Skin of body (tissue), 3 donors: ENCODE measurements at places on chromosomes 6 and 20.

GRCh38 chr6:38021029-38021428, 201.5 kb downstream of the ZFAND3 start:
- DNase-seq, result no peak

DNA sequence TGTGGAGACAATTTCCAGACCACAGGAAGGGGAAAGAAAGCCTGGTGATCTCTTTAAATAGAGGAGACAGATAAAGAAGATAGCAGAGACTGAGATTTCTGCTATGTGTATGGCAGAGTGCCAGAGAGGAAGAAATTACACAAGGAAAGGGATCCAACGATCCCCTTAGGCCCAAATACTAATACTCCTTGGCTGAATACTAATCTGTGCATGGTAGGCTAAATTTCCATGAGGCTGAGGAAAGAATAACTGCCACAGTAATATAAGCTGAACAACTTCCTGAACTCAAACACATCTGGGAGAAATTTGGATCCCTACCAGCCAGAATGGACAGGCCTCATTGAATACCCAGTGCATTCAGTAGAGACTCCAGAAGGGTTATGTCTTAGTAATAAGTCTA, 83.3 kb upstream of the TNFAIP3 start:
- no peak for DNase-seq

GRCh38 chr6:113599444-113599843, 257.7 kb upstream of the MARCKS start:
- no peak for DNase-seq

DNA sequence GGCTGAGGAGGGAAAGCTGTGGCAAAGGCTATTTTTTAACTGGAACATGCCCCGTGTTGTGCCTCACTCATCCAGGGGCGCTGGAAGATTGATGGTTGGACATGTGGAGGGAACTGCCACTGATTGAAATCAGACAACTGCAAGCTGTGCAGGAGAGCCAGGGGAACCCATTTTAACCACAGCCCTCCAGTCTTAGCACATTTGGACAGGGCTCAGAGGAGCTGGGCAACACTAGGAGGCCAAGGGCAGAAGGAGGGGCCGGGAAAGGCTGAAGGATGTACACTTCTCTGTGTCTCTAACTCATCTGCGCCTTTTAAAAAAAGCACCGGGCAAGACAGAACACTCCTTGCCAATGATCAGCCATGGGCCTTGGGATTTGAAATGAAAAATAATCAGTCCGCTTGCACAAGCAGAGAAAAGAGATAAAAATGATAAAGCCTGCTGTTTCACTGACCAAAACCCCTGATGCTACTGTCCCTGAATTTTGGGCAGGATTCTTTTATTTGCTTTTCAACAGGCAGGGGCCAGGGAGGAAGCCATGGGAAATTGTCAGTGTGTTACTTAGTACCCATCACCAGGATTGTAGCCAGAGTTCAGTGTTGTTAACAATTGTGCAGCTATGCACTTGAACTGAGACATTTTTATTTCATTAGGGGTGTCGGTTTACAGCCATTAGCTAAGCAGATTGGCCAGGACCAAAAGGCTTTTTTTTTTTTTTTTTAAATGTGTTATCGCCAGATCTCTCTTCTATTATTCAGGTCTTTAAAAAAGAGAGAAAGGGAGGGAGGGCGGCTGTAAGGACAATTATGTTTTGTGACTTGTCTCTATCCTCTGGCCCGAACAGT, 109.3 kb upstream of the EYA4 start:
- DNase-seq, result no peak

GRCh38 chr6:139758209-139758611, 383.8 kb upstream of the CITED2 start:
- DNase-seq, result peak; percentile 72

DNA sequence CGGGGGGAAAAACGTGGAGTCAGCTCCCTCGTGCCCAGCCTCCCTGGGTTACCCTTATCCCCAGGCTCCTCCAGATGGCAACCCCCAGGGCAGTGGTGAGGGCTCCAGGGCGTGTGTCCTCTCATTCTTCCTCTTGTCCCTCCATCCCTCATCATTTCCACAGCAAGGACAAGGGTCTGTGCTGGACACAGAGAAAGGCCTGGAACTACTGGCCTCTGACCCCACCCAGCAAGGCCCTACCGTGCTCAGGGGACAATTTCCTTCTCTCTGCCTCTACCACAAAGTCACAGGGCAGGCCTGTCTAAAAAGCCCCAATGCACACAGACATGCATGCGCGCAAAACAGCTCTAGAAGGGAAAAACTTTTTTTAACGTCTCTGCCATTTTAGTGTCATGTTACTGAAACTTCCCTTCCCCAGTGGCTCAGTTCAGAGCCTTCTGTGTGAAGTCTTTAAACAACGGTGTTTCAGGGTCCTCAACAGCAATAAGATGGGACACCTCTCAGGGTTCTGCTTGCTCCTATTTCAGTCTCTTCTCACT, 1.1 kb upstream of the SLC35B2 start:
- DNase-seq, result no peak

- peak; percentile 16 for DNase-seq
Observed at GRCh38 chr6:13420269-13420668, 67.1 kb downstream of the GFOD1 start.

- DNase-seq, result no peak
Observed at GRCh38 chr6:122063761-122064160, 335.7 kb upstream of the HSF2 start.

- DNase-seq, result peak; percentile 31
Observed at GRCh38 chr6:105759946-105760345, 326.2 kb upstream of the PRDM1 start.

GRCh38 chr6:40856271-40856670, 182.8 kb downstream of the UNC5CL start:
- DNase-seq, result no peak

- DNase-seq, result no peak
Observed at GRCh38 chr6:75224303-75224926, 18.6 kb upstream of the COL12A1 start.

DNA sequence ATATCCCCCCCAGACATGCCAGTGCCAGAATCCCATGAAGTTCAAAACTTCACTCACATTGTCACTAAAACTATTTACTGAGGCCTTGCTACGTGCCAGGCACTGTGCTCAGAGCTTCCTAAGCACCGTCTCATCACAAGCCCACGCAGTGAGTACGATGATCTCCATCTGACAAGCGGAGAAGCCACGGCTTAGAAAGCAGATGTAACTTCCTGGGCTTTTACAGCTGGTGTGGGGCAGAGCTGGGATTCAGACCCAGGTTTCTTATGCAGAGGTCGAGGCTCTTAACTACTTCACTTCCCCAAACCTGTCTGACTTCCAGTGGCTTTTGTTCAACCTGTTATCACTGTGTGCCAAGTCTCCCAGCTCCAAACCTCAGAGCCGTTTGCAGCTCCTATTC, 8.3 kb downstream of the MDGA1 start:
- no peak for DNase-seq

- no peak for DNase-seq
Observed at GRCh38 chr20:40702504-40702903, 13.5 kb upstream of the MAFB start.

DNA sequence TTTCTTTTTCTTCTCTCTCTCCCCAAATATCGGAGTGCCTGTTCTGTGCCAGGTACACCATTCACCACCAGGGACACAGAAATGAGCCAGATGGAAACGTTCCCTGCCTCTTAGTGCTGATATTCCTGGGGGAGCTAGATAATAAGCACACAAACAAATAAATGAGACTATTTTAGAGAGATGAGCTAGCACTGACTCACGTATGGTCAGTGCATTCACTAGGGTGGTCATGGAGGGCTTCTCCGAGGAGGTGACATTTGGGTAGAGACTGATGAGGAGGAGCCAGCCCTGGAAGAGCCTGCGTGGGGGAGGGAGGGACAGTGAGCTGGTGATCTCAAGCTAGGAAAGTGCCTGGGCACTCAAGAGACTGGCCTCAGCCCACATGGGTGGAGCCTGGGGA, 252.3 kb upstream of the KCNG1 start:
- DNase-seq, result no peak

DNA sequence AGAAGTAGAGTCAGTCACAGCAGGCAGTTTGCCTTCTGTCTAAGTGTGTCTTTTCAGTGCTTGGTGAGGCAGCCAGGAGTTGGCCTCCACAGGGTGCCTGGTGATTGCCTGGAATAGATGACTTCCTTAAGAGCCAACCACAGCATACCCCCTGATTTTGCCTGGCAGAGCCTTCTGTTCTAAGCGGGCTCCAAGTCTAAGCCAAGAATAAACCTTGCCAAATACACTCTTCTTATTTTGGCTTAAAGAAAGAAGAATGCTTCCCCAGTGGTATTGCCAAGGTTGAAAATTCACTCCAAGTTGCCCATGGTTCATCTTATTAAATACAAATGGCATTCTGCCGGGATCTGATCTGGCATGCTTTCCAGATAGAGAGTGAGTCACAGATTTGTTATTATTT, 1424.8 kb upstream of the EYS start:
- DNase-seq, result no peak

- no peak for DNase-seq
Observed at GRCh38 chr6:164827537-164827936, 481.9 kb downstream of the C6orf118 start.

GRCh38 chr6:118912646-118913045, 18.7 kb downstream of the ASF1A start:
- no peak for DNase-seq

GRCh38 chr6:165698868-165699267, 35.8 kb upstream of the PDE10A start:
- no peak for DNase-seq

DNA sequence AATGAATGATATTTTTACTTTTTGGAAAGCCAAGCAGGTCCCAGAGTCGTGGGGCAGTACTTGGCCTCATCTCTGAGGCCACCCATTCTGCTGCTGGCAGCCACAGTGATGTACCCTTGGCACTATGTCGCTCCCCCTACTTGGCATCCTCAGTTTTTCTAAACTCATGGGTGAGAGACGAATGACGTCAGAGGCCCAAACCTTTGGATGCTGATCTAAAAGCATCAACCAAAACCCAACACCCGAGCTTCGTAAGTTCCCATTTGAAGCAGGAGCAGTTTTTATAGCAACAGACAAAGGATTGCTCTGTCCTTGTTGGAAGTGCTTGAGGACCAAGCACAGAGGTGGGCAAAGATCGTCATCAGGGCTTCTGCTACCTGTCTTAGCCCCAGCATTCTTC, 212.9 kb downstream of the PAX1 start:
- no peak for DNase-seq
